ENCODE measurements at places on chromosomes 2 and 18.
A peak's percentile ranks its signal among the peaks of the same experiment; 100 is the strongest.

DNA sequence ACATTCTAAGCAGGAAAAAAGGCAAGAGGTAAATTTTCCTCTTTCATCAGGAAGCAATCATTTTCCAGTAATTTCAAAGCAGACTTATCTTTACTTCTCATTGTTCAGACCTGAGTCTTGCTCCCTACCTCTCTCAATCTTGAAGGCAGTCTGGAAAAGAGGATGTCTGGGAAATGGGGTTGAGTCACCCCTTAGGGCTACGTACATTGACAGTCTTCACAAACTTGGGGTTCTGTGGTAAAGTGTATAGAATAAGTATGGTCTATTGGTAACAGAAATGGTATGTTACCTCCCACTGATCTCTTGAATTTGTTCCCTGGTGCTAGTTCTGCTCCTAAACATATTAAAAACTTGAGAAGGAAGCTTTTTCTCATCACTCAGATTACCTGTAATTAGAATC is 361.3 kb downstream of the SS18 start:
- DNase-seq = no peak

DNA sequence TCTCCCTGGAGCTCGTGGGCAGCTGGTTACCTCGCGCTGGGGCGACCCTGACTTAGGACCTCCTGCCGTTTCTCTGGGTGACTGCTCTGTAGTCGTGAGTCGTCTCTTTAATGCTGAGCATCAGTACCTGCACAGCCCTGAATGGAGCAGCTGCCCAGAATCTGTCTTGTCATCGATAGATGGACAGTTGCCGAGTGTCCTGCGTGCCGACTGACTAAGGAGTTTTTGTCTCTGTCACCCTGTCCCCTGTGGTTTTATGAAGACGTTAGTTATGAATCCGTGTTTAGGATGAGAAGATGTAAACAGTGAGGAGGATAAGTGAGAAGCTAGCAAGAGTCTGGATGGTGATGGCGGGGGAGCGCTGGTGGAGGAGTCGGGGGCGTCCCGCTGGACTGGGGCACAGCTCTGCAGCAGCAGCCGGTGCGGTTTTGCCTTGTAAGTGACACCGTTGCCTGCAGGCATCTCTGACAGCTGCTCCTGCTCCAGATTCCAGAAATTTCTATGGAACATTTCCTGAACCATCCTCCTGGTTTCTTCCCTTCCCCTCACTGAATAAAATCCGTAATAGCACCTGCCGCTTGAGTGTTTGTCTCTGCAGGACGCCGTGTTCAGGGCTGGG is 13.3 kb downstream of the AGAP1 start:
- DNase-seq = no peak

- peak; percentile 39 for DNase-seq
These were observed 933 bp upstream of the ADNP2 start for GRCh38 chr18:80108121-80108536.

DNA sequence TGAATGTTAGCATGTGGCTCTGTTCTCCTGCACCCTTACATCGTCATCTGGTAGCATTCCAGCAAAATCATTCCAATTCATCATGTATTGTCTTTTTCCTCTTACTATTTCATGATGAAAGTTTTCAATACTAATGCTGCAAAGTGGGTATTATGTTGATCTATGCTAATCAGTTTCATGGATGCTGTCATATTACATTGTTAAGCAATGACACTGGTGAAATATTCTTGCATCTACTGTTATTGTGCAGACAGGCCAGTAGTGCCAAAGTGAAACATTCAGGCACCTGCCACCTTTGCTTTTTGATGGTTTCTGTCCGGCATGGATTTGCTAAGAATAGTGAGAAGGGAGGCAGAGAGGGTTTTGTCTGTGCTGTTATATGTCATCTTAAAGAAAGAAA is 76.1 kb upstream of the SMIM21 start:
- DNase-seq = no peak

DNA sequence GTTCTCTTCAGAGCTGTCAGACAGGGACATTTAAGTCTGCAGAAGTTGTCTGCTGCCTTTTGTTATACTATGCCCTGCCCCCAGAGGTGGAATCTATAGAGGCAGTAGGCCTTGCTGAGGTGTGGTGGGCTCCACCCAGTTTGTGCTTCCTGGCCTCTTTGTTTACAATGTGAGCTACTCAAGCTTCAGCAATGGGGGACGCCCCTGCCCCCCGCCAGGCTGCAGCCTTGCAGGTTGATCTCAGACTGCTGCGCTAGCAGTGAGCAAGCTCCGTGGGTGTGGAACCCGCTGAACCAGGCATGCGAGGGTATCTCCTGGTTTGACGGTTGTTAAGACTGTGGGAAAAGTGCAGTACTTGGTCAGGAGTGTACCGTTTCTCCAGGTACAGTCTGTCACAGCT is 24.0 kb upstream of the PAIP2B start:
- no peak for DNase-seq

DNA sequence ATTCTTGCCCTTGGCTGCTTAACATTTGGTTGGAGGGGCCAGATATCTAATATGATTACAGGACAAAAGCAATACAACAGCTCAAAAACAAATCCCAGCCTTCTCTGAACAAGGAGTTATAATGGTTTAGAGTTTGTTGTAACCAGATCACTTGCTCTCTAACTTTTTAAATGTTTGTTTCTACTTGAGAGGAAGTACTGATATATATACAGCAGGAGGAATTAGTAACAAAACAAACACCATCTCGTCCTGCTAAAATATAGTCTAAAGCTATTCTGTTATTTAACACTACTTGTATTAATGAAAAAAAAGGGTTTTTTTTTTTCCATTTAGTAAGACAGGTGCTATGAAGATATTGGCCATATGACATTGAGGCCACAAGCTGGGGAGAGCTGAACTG is 60.9 kb upstream of the TMEM17 start:
- no peak for DNase-seq

DNA sequence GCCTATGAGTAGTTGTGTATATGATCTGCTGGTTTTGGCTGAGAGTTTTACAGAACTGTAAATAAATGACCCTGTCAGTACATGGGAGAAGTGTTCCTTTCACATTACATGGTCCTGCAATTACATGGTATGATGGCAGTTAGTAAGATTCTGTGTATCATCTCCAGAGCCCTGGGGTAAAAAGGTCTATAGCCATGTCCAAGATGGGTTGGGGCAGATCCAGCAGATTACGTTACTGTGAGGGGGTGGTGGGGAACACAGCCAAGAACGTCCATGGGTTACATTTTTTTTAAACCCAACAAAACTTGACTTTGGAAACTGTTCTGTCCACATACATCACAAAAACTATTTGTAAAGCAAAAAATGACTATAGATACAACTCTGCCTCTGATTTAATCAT is 64.2 kb upstream of the LMAN1 start:
- DNase-seq = peak; percentile 56

DNA sequence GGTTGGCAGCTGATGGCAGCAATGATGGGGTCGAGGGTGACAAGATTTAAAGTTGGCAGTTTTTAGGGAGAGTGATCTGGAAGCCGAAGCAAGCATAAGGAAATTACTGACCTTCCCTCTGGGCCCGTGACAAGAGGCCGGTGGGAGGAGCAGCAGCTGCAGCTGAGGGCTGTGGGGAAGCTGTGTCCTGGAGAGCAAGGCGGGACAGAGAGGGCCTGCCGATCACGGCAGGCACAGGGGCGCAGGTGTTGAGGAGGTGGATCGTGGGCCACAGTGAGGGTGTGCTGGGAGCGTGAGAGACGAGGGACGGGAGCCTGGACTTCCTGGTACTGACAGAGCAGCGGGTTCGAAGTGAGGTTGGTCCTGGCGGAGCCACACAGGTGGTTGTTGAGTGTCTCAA is 31.0 kb downstream of the TRAF3IP1 start:
- no peak for DNase-seq

- DNase-seq = no peak
These were observed 99.6 kb downstream of the MAP3K20 start for GRCh38 chr2:173175222-173175621.

- peak; percentile 56 for DNase-seq
These were observed 1.1 kb upstream of the TWIST2 start for GRCh38 chr2:238846628-238847418.

- no peak for DNase-seq
These were observed 150.9 kb downstream of the COL6A3 start for GRCh38 chr2:237262838-237263771.

GRCh38 chr2:47359375-47359868 is 43.5 kb upstream of the MSH2 start:
- no peak for DNase-seq

DNA sequence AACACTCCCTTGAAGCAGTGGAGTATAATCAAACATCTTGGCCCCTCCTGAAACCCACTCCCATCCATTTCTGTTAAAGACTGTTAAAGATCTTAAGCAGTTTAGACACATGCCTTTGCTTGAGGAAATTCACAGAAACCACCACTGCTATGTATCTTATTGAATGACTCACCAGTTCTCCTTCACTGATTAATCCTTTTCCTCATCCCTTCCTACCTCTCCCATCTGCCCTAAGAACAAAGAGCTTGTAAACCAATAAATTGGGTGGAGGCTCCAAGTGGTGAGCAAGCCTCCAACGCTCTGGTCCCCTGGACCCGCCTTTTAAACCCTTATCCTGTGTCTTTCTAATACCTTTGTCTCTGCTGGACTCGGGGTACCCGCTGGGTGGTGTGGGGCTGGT is 746.1 kb downstream of the LRP1B start:
- DNase-seq = no peak

- DNase-seq = no peak
These were observed 617.6 kb downstream of the ADCYAP1 start for GRCh38 chr18:1522249-1522615.

- peak; percentile 54 for DNase-seq
These were observed 14.7 kb upstream of the EML6 start for GRCh38 chr2:54708584-54709335.

DNA sequence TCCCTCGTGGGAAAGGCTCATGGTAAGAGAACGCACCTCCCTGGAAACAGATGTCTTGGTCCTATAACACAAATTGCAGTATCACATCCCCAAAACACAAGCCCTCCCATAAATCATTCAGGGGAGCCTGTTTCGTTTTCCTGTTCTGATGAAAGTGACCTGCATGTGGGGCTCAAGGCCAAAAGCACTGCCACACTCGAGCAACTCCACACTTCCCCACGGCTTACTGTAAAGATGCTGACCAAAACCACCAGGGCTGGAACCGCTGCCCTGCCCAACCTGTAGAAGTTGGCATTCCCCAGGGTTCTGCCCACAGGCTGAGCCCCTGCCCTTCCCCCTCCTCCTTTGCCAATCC is 139.7 kb downstream of the BCL11A start:
- no peak for DNase-seq

DNA sequence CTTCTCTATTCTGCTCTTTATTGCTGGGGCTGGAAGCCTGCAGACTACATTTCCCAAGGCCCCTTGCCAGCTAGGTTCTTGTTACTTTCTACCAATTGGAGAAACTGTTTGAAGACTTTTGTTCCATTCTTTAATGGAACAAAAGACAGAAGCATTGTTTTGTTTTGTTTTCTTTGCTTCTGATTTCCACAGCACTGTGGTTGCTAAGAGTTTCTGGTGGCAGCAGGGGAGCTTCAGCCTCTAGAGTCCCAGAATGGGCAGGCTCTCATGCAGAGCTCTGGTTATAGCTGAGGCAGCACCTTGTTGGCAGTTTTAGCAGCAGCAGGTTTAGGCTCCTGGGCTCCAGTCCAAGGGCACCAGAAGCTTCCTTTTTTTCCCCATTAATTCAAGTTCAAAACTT is 234.3 kb downstream of the ETAA1 start:
- DNase-seq = no peak

- no peak for DNase-seq
These were observed 308.1 kb upstream of the CYRIA start for GRCh38 chr2:16973586-16974286.

DNA sequence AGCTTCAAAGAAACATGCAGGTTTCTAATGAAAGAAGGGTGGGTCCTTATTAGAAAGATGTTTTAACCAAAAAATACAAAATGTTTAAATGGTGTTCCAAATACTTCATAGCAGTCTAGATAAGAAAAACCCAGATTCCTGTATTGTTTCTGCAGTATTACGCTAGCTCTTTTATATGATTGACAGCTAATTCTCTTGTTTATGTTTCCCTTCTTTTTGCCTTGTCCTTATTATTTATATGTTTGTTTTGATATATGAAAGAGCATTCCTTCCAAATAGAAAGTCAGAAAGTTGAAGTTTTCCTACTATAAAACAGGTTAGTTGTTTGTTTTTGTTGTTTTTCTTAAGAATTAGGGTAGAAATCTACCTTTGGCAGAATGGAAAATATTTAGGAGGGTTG is 41.1 kb upstream of the PNPT1 start:
- DNase-seq = no peak

- DNase-seq = no peak
These were observed 17.3 kb upstream of the FZD5 start for GRCh38 chr2:207787017-207787416.

DNA sequence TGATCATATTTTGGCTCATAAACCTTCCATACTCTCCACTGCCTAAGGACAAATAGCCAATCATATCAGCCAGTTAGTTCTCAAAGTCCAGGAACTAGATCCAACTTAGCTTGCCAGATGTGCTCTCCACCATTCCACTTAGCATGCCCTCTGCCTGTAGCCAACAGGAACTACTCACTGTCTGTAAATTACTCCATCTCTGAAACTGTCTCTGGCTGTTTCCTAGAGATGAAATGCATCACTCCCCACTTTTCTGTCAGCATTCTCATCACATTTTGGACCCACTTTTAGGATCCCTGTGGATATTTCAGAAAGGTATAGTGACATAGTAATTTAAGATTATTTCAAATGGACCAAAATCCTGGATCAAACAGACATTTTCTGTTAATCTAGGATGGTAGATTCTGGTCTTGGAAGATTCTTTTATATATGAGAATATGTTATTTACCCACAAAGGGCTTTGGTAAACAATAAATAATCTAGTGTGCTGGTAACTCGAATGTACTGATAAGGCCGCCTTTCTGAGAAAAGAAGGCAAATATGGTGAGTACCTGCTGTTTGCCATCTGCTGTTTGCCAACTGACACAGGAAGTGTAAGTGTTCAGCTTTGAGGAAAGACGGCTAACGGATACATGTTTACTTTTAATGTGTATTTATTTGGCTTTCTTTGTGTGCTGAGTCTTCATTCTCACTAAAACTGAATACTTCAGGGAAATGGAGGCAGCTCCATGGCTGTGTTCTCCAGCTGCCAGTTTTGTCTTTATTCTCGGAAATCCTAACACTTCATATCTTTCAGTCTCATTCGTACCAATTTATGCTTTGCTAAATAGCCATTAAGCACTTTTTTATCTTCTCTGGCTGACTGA is 79.5 kb downstream of the EVA1A start:
- no peak for DNase-seq

DNA sequence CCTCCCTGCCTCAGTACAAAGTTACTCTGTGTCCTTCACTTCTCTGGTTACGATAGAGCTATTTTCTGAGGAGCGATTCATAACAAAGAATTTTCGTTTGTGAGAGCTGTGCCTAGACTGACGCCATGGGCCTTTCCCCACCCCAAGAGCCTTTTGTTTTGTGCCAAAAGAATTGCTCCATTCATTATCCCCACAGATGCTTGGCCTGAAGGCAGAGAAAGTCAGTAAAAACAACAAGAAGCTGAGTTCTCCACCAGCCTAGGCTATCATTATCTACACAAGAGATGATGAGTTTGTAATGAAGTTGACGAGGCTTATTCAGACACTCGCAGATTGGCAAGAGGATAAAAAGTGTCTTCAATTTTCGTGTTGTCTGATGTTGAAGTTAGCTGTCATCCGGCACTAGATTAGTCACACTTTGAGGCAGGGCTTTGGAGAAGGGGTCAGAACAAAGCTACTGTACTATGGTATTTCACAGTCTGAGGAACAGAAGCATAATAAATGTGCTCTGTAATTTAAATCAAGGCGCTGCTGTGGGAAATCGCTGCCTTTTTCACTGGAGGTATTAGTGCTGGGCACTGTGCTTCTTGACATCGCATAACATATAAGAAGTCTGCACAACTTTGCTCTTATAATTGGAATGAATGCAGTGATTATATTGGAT is 278.4 kb upstream of the FIGN start:
- DNase-seq = no peak

GRCh38 chr2:222430071-222430470 is 5.7 kb downstream of the SGPP2 start:
- no peak for DNase-seq

Measured in left hindlimb (tissue), 1 donor.